ENCODE measurements at places on chromosomes 11 and 22. TPM values are rescaled to one million over a fixed set of nuclear protein-coding genes. Genes with fewer than 3 reads are reported as not detected.
A peak's percentile ranks its signal among the peaks of the same experiment; 100 is the strongest.

- no peak for DNase-seq
These were observed 3.4 kb downstream of the MALAT1 start for GRCh38 chr11:65502274-65502554.

The KCNJ1 gene
- under 0.01 TPM for total RNA-seq

GRCh38 chr11:103970701-103971249 lies 65.7 kb upstream of the DDI1 start:
- DNase-seq = no peak

GRCh38 chr11:40281052-40281580 lies 1178.3 kb downstream of the LRRC4C start:
- peak; percentile 59 for DNase-seq

GRCh38 chr22:22745225-22746060 lies 101.0 kb downstream of the GGTLC2 start:
- no peak for DNase-seq

GRCh38 chr22:30668386-30668710 lies 673 bp upstream of the DUSP18 start:
- no peak for DNase-seq

DNA sequence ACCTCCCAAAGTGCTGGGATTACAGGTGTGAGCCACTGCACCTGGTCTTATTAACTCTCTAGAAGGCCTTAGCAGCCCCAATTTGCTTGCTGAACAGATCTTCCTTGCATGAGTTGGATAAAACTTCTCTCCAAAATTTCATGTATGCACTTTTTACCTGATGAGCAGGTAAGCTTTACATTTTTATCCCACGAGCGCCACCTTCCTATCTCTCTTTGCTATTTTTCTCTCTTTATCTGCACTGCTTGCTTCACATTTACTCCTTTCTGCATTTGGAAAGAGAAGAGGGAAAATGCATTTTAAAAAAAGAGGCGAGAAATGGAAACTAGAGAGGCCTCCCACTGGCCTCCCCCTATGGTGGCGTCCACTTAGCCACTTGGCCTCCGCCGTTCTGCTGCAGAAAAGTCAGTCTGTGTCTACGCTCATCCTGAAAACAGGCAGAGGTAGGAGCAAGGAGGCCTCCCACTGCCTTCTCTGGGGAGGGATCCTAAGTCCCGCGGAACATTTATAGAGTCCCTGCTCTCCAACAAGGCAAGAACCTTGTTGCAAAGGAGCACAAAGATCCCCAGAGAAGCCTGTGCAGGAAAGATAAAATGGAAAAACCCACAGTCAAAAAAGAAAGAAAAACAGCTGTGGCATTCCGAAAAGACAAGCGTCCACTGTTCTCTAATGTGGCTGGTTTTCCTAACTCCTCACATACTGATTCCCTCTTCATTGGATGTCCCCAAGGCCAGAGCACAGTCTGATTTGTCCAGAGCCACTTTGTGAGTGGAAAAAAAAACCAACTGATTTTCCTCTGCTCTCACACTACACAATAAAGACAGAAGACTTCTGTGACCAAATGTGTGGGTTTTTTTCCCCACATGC lies 62.2 kb upstream of the INCENP start:
- no peak for DNase-seq

The OSBPL5 gene
- total RNA-seq = 20.5 TPM

DNA sequence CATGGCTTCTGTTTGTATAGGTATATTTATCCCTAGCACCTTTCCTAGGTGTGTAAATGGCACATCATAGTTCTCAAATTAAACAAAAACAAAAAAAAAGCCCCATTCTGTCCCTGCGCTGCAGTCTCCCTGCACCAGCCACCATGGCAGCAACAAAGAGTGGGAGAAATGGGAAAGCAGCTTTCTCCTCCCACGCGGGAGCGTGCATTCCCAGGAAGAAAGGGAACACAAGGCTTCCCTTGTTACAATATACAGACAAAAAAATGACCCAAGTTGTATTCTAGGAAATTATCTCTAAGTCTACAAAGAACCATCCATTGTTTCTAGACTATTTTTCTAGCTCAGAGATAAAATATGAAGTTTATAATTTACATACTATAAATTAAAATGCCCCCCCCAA lies 16.1 kb upstream of the TMPRSS5 start:
- no peak for DNase-seq

- DNase-seq = peak; percentile 87
These were observed 1.2 kb upstream of the TYMP start for GRCh38 chr22:50530877-50531545.

The TRIM49B gene
- total RNA-seq = not detected

DNA sequence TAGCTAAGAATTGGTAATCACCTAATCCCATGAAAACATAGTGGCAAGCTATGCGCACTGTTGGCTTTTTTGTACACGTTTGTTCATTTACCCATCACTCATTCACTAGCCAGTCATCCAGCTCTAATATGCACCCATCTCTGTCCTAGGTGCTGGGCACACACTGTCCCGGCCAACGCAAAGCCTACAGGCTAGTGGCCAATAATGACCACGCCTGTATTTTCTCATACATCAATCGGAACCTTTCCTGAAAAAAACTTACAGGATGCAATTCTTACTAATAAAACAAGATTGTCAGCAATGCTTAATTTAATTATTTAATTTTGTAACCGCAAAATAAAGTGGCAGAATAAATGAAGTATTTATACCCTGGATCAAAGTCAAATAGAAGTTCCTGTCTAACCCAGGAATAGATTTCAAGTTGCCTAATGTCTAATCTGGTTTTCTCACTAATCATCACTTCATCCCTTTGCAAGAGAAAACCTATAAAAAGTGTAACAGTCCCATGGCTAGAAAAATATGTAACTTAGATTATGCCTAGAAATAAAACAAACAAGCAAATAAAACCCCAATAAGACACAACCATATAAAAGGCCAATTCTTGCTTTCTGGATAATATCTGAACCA lies 143.3 kb upstream of the BLID start:
- DNase-seq = no peak

- no peak for DNase-seq
These were observed 22.0 kb downstream of the TUB start for GRCh38 chr11:8102965-8103364.

Measured in hematopoietic multipotent progenitor cell (in vitro differentiated cells).